M059J (cell line): ENCODE measurements at places on chromosomes 2 and 18. TPM values are rescaled to one million over a fixed set of nuclear protein-coding genes. Genes with fewer than 3 reads are reported as not detected.
A peak's percentile ranks its signal among the peaks of the same experiment; 100 is the strongest.

DNA sequence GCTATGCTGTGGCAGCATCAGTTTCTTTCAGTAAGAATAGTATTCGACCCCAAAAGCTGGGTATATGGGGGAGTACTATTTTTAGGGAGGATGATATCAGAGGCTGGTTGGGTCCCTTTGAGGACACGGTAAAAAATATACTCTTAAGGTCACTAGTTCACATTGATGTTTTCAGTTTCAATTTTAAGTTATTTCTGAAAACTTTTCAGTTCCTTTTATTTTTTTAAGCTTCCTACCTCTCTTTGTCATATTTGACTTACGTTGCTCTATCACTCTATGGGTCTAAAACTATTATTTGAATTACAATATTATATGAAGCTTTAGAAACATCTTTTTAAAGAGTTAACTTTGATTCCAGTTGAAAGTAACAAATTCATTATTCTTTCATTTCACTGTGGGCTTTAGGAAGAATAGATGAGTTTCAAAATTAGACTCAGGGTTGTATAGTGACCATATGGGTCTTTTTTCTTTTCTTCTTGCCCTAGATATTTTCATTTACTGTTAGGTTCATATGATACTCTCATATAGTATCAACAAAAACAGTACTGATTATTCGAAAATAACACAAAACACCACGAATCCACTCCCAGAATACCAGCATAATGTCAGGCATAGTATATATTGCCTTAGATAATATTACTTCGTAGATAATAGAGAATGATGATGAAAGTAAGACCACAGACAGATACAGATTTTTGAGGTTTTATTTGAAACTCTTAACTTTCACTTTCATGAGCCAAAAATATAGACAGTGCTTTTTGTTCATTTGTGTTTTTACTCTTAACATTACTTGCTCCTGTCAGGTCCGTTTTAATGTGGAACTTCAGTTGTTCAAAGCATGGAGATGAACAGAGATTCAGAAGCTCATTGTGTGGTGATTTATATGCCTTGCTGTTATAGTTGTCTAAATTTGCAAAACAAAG, 9.8 kb downstream of the RMDN2 start:
- DNase-seq, result no peak

GRCh38 chr2:70898363-70899240, 37.1 kb upstream of the ATP6V1B1 start:
- no peak for DNase-seq

GRCh38 chr18:50441501-50441900, 66.7 kb downstream of the SKA1 start:
- no peak for DNase-seq

- peak; percentile 40 for DNase-seq
Observed at GRCh38 chr2:171878481-171878993, 15.5 kb downstream of the SLC25A12 start.

DNA sequence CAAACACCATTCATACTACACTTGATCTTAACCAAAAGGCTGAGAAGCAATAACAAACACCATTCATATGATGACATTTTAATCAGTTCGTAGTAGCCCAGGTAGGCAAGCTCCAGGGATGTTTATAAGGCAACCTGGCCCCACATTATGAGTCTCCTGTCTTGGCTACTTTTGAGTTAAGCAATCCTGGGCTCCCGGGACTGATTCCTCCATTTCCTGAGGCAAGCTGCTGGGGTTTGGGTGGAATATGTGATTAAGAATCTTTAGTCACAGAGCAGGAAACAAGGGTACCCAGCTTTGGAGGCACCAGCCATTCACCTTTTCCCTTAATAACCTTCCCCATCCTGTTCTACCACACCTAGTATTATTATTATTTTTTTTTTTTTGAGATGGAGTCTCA, 24.5 kb upstream of the SPRED2 start:
- peak; percentile 27 for DNase-seq

DNA sequence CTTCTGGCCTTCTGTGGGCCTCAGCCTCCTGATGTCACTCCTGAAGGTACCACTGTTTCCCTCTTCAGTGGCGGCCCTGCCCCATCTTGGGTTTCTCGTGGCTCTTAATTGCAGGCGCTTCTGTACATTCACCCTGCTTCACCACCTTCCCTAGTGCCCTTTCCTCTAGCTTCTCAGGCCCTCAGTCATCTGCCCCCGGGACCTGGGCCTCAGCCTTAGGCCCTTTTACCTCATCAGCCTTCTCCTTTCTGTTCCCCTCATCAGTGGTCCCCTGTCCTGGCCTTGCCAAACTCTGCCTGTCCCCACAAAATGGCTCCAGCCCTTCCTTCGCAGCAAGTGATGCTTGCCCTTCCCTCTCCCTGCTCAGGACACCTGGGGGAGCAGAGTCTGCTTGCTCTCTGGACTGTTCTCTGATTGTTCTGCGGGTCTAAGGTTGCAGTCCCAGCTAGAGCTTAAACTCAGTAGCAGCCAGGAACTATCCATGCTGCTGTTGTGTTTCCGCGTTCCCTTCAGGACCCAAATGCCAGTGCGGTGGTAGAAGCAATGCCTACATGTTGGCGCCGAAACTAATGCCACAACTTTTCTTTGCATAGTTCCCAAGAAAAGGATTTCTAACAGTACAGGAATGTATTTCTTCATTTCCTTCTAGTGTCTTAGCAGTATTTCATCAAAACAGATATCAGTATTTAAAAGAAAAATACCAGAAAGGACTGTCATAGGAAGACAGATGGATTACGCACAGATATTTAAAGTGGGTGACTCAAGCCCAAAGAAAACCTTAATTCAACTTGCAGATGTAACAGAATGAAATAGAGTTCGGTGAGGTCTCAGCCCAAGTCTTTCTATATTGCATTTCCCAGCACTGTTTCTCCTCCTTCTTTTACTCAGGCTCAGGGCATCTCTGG, 7.5 kb downstream of the ASB1 start:
- peak; percentile 67 for DNase-seq

GRCh38 chr2:134146161-134146560, 107.7 kb upstream of the MGAT5 start:
- DNase-seq, result no peak

- no peak for DNase-seq
Observed at GRCh38 chr2:150150144-150150543, 337.3 kb downstream of the RND3 start.

GRCh38 chr2:96024336-96025193, 10.2 kb downstream of the GPAT2 start:
- DNase-seq, result no peak

- no peak for DNase-seq
Observed at GRCh38 chr2:25398534-25398933, 56.8 kb upstream of the DNMT3A start.

DNA sequence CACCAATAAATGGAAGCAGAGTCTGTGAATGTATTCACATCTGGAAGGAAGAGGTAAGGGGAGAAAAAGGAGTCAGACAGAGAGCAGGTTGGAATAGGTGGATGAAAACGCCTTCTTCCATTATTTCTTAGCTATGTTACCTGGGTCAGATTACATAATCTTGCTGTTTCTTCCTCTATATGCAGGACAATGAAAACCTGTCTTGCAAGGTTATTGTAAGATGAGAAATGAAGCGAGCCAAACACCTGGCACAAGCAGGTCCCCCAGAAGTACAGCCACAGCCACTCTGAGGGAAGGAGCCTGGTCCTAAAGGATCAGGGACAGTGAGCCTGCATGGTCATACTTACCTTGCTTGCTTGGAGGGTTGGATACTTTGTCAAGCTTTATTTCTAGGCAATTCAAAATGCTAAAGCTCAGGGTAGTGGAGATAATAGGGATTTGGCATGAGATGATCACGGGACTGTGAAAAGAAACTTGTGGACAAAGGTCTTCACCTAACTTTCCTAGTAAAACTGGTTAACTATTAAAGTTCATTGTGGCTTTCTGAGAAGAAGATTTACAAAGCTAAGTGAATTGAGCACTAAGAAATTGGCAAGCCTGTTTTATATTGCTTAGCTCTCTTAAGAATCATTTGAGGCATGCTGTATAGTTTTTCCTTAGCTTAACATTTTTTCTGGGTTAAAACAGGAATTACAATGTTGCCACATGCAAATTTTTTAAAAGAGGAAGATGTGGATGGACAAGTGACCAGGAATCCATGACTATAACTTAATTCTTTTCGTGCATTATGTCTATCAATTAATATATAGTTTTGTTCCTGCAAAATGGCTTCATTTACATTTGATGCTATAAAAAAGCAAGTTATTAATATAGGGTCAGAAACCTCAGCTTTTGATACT, 15.7 kb upstream of the PLA2R1 start:
- DNase-seq, result no peak

DNA sequence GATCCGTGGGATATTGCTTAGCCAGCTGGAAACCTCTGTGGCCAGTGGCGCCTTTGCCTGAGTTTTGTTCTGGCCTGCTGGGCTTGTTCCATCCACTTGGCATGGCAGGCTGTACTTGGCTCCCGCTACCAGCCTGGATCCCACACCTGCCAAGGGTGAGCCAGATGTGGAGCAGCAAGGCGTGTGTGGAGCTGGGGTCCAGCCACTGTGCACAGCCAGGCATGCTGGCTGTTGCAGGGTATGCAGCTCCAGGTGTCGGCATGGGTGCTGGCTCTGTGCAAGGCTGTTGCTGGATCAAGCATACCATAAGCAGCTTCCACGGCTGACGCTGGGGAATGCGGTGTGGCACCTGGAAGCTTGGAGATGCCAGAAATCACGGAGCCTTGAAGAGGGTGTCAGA, 34.5 kb downstream of the PTPN4 start:
- DNase-seq, result no peak

CIB4 gene
- total RNA-seq, result not detected in 2 replicates

CYBRD1 gene
- total RNA-seq, result 43.7 and 54.7 TPM in 2 replicates

SERPINB3 gene
- not detected in 2 replicates for total RNA-seq

ASAP2 gene
- 14.9 and 17.2 TPM in 2 replicates for total RNA-seq
